LHCN-M2 (cell line): ENCODE measurements at places on chromosomes 11 and 22.

DNA sequence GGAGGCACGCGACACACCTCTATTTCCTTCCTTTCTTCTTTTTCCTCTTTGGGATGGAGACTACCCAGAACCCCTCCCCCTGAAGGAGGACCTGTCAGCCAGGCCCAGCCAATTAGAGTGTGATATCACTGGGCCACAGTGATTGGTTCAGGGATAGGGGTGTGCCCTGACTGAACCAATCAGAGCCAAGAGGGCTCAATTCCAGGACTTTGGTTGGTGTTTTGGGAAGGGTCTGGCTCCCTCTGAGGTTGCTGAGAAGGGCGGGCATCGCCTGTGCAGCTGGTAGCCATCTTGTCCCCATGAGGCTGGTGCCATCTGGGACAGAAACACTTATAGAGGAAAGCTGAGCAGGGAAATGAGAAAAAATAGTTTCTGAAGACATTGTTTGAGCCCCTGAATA, 71.4 kb downstream of the CHST1 start:
- peak; percentile 8 for DNase-seq

DNA sequence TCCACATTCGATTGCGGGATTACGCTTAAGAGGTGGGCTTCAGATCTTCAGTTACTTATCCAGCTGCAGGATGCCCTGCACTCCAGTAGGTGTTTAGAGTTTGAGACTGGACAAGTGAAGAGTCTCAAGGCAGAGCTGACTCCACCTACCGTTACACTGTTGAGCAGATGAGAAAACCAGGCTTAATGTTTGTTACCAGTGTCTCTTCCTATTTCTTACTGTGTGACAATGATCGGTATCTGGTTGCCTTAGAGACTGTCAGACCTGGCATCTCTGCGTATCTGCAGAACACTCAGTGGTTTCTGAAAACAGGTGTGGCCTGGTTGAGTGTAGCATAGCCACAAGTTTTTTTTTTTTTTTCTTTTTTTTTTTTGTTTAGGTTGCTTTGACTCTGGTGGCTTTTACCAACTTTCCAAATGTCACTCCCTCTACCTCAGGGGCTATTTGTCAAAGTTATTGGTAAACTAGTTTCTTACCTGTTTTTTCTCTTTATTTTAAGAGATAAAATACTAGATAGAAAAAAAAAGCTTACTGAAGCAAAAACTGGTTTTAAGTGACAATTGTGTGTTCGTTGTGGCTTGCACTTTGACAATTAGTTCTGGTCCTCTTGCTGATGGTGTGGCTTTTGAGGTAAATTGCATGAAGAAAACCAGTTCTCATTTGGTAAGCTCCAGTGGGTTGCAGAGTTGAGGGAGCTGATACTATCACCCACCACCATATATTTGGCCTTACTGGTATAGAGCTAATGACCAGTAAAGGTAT, 284.8 kb downstream of the ETS1 start:
- DNase-seq, result no peak

GRCh38 chr11:38019072-38019775, 1421.2 kb upstream of the RAG2 start:
- no peak for DNase-seq

DNA sequence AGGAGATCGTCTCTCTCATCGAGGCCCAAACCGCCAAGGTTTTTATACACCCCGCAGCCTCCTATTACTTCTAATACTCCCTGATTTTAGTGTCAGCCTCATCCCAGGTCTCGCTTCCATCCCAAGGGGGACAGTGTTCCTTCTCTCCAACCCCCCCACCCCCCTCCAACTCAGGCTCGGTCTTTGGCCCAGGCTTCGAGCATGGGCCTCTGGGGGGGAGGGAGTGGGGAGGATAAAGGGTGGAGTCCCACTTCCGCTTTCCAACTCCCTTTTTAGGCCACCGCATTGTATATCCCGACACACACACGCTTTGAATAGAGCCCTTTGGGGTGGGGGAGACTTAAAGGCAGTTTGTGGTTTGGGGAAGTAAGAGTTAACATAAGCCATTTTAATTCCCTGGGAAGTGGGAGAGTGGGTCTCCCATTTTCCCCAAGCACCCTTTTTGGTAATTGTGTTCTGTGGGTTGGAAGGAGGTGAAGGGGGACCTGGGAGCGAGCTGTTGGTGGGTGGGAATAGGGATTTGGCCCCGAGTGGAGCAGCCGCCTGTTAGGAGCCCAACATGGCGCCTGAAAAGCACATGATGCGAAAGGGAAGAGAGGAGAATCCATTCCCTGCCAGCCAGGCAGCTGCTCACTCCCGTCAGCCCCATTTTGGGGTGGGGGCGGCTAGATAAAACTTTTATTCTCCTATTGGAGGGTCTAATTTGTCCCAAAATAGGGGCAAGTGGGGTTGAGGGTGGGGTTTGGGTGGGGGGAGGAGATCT, 844 bp downstream of the PCF11 start:
- DNase-seq, result peak; percentile 65

GRCh38 chr11:72521664-72522063, 87.3 kb upstream of the CLPB start:
- no peak for DNase-seq

- DNase-seq, result peak; percentile 77
These were observed 30.3 kb upstream of the WNT7B start for GRCh38 chr22:46007003-46007847.

- peak; percentile 66 for DNase-seq
These were observed 86.3 kb upstream of the PHOX2A start for GRCh38 chr11:72330131-72330727.

DNA sequence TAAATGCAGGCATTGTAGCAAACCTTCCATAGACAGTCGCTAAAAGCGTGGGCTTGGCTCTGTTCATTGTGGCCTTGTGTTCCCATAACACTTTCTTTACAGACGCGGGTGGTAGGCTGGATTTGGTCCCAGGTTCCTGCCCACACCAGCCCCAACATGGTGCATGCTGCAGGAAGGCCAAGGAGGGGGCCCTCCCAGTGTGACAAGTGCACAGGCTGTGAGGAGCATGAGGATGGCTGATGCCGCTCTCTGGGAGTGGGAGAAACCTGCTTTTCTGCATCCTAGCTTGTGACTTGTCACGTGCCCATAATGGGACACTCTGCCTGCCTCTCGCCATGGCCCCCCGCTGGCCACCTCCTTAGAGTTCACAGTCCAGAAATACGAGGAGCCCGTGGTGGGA, 161.8 kb upstream of the B3GAT1 start:
- no peak for DNase-seq

- DNase-seq, result peak; percentile 63
These were observed 5.5 kb upstream of the P4HA3 start for GRCh38 chr11:74316772-74317505.

GRCh38 chr11:33674035-33674814, 26.4 kb downstream of the C11orf91 start:
- peak; percentile 49 for DNase-seq

DNA sequence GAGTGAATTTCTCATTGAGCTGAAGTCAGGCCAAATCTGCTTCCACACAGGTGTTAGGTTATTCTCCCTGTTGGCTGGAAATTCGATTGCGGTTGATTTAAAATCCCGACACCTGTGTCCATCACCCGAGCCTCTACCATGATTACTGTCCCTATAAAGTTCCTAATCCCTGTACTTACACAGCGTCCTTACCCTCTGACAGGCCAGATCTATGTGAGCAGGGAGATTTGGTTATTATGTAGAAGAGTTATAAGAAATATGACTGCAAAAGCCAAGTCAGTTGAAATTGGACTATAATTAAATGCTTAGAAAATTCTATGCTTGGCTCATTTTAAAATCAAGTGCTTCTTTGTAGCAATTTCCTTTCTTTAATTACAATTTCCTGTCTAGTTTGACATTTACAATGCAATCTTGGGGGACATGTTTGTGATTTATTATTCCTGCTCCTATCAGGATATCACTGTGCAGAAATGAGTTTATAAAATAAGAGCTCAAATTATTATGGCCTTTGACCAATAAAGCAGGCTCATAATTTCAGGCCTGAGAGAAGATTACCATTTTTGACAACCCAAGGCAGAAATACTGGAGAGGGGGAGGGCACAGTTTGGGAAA, 32.5 kb upstream of the LMO1 start:
- no peak for DNase-seq

DNA sequence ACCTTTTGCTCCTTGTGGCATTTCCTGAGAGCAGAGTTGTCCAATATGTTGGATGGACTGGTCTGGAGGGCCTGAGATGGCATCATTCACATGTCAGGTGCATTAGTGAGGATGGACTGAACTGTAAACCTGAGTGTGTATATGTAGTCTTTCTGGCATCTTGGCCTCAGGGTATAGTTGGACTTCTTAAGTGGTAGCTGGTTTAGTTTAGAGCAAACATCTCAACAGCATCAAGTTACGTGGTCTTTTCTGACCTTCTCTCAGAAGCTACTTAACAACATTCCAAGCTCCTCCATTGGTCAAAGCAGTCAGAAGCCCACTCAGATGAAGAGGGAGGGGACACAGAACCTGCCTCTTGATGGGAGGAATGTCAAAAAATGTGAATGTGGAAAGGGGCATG, 829.9 kb downstream of the METTL15 start:
- DNase-seq, result no peak

DNA sequence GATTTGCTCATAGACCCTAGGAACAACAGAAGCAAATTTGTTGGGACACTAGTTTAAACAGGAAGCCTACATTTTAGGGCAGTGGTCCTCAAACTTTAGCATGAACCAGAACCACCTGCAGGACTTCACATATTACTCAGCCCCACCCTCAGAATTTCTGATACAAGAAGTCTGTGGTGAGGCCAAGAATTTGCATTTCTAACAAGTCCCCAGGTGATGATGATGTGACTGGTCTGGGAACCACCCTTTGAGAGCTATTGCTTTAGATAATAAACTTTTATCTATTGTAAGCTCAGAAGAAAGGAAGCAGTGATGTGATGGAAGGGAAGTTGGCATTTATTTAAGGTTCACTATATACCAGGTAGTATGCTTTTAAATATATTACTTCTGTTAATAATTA, 194.0 kb downstream of the FAM181B start:
- DNase-seq, result no peak

- no peak for DNase-seq
These were observed 21.6 kb upstream of the CSNK1E start for GRCh38 chr22:38338772-38339379.

GRCh38 chr11:27673979-27674663, 26.1 kb downstream of the BDNF start:
- no peak for DNase-seq

DNA sequence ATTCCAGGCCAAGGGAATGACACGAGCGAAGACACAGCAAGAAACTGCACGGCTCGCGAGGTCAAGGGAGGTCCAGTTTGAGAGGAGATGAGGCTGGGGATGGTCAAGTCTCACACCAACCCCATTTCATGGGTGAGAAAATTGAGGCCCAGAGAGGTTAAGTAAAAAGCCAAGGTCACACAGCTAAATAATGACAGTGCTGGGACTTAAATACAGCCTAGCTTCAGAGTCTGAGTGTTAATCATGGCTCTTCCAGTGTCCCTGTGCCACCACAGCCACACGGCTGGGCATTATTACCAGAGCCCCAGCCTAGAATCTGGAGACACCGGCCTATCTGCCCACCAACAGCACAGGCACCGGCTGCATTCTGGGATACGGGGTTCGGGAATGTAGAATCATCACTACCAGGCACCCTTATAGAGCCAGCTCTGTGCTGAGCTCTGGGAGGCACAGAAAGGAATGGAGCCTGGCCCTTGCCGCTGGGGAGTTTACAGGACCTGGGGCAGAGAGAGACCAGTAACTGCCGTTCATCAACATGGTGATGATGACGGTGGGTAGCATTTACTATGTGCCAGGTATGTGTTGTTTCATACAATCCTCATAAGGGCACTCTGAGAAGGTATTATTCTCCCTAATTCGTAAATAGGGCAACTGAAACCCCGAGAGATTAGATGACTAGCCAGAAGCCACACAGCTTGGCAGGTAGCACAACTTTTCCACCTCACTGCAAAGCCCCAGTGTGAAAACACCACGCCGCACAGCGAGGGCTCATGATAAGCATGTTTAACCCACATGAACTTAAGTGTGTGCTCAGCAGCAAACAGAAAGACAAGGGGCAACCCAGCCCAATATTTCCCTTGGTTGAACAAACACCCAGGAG, 51.8 kb downstream of the CD6 start:
- no peak for DNase-seq
